Mesothelial cell of epicardium (in vitro differentiated cells): ENCODE measurements at places on chromosomes 5 and 9. TPM values are rescaled to one million over a fixed set of nuclear protein-coding genes. Genes with fewer than 3 reads are reported as not detected.

DNA sequence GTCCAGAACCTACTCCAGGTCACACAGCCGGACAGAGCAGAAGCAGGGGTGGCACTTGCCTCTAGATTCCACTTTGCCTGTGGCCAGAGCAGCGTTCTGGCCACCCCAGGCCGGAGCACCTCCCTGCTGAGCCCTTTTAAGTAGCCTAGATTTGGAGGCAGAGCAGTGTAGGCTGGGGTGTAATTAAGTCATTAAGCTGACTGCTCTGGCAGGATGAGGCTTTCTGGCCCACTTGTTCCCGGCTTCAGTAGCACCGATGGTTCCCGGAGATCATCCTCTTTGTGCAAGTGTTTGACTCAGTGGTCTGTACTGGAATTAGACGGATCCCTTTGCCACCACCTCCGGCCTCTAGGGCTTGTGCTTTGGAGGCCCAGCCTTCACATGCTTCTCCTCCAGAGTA is 281.9 kb upstream of the ANKRD55 start:
- peak overlapping the region; percentile 72 for H3K27ac ChIP-seq
- no peaks in the 10 kb centered on the region for H3K36me3 ChIP-seq
- H3K27me3 ChIP-seq, result no peaks in the 10 kb centered on the region
- DNase-seq, result no peak
- H3K4me3 ChIP-seq, result no peak overlapping the region
- H3K4me1 ChIP-seq, result peaks cover 54% of the 10 kb centered on the region

GRCh38 chr9:134401391-134401790 is 75.1 kb downstream of the RXRA start:
- H3K27ac ChIP-seq, result no peak overlapping the region
- no peak overlapping the region for H3K4me3 ChIP-seq
- no peak for DNase-seq
- H3K36me3 ChIP-seq, result no peaks in the 10 kb centered on the region
- no peaks in the 10 kb centered on the region for H3K27me3 ChIP-seq

- peaks cover 40% of the 10 kb centered on the region for H3K4me1 ChIP-seq
- no peaks in the 10 kb centered on the region for H3K36me3 ChIP-seq
- no peak for DNase-seq
- H3K4me3 ChIP-seq, result no peak overlapping the region
These were observed 298.5 kb downstream of the MAST4 start for GRCh38 chr5:66894480-66895240.

Gene EIF4E1B
- not detected in 3 replicates for total RNA-seq

DNA sequence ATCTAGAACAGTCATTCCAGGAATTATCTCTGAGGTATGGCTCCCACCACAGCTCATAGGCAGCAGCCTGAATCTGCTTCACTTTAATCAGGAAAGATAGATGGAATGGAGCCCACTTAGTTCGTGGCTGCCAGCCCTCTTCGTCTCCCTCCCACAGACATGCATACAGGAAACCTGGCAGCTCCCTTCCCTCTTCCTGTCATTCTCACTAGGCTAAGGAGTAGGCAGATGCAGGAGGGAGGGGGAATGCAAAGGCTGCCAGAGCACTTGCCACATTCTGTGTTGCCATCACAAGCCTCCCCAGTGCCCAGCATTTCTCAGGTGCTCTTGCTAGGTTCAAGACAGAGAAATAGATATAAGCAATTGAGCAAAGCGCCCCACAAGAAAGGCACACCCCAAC is 378.9 kb downstream of the ELAVL2 start:
- H3K27ac ChIP-seq, result no peak overlapping the region
- H3K4me3 ChIP-seq, result no peak overlapping the region
- H3K27me3 ChIP-seq, result peaks cover 9% of the 10 kb centered on the region
- no peak for DNase-seq
- no peaks in the 10 kb centered on the region for H3K36me3 ChIP-seq

DNA sequence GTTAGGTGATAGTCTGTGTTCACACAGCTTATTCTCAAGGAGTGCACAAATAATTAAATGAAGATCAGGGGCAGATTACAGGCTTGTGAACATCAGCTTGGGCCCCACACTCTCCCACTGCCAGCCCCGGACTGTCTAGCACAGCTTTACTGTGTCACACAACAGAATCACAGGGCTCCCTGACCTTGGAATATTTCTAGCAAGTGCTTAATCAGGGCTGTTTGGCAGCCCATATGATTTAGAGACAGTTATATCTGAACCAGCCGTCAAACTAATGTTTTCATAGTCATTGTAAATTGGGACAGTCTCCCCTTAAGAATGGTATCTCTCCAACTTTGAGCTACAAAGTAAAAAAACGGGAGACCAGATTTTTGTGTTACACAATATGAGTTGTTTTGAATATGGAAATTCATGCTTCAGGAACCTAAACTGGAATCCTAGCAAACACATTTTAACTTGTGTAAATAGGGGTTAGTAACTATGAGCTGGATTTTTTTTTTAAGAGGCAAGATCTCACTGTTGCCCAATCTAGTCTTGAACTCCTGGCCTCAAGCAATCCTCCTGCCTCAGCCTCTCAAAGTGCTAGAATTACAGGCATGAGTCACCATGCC is 517.6 kb downstream of the BNC2 start:
- H3K27me3 ChIP-seq, result no peaks in the 10 kb centered on the region
- H3K4me1 ChIP-seq, result peaks cover 25% of the 10 kb centered on the region
- H3K4me3 ChIP-seq, result no peak overlapping the region
- no peak for DNase-seq

- no peak overlapping the region for H3K4me3 ChIP-seq
- H3K27me3 ChIP-seq, result no peaks in the 10 kb centered on the region
- DNase-seq, result no peak
- H3K4me1 ChIP-seq, result peaks cover 61% of the 10 kb centered on the region
These were observed 226.6 kb downstream of the MLLT3 start for GRCh38 chr9:20395651-20396050.

DNA sequence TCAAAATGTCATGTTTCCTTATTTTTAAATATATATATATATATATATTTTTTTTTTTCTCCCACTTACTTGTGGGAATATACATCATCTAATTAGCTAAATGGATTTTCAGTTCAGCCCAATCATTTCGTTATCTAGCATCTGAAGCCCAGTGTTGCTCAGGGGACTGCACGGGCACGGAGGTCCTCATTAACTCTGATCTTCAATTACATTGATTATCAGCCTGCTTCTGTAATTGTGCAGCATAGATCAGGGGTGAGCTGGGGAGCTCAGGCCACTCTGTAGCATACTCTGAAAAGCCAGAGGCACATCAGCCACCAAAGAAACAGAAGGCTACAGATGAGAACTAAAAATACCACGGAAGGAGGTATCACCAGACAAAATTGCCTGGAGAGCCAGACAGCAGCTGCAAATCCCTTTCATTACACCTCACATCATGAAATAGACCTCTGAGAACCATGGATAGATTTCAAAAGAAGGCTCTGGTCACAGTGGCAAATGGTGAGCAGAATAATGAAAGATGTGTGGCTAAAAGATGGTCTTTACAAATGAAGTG is 326.4 kb downstream of the TRIM32 start:
- no peaks in the 10 kb centered on the region for H3K4me1 ChIP-seq
- no peak overlapping the region for H3K27ac ChIP-seq
- H3K27me3 ChIP-seq, result peaks cover 6% of the 10 kb centered on the region
- DNase-seq, result no peak
- no peak overlapping the region for H3K4me3 ChIP-seq

- H3K36me3 ChIP-seq, result no peaks in the 10 kb centered on the region
- DNase-seq, result peak; percentile 46
- H3K27ac ChIP-seq, result peak overlapping the region; percentile 91
- H3K4me3 ChIP-seq, result no peak overlapping the region
- H3K4me1 ChIP-seq, result peaks cover 54% of the 10 kb centered on the region
- no peaks in the 10 kb centered on the region for H3K27me3 ChIP-seq
These were observed 166.0 kb downstream of the COL23A1 start for GRCh38 chr5:178423901-178424809.

DNA sequence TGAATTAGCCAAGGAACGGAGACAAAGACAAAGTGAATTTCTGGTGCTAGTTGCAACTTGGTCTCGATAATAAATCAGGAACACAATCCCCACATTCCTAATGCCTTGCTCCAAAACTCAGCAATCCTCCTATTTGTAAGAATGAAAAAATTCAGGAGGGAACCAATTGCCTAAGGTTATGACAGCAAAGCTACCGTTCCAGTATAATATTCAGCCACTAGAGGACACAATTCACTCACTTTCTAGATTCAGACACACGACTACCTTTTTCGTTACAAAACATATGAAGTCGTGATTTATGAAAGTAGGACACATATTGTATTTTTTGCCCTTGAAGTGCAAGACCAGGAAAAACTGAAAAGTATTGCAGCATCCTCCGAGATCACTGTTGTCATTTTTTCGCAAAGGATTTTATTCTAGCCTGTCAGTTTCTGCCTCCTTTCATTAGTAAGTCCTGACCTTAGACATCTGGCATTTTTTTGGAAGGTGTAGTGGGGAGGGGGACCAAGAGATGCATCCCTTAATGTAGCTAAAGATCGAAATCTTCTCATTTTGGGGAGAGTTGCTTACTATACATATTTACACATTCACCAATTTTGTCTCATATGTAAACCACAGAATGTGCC is 133.1 kb downstream of the DOCK8 start:
- no peak overlapping the region for H3K4me3 ChIP-seq
- no peaks in the 10 kb centered on the region for H3K36me3 ChIP-seq
- no peak overlapping the region for H3K27ac ChIP-seq
- peaks cover 10% of the 10 kb centered on the region for H3K27me3 ChIP-seq

- H3K27me3 ChIP-seq, result no peaks in the 10 kb centered on the region
- no peak overlapping the region for H3K27ac ChIP-seq
- no peak for DNase-seq
- peaks cover 72% of the 10 kb centered on the region for H3K36me3 ChIP-seq
- H3K4me3 ChIP-seq, result no peak overlapping the region
These were observed 30.4 kb downstream of the AMBP start for GRCh38 chr9:114047717-114048116.

DNA sequence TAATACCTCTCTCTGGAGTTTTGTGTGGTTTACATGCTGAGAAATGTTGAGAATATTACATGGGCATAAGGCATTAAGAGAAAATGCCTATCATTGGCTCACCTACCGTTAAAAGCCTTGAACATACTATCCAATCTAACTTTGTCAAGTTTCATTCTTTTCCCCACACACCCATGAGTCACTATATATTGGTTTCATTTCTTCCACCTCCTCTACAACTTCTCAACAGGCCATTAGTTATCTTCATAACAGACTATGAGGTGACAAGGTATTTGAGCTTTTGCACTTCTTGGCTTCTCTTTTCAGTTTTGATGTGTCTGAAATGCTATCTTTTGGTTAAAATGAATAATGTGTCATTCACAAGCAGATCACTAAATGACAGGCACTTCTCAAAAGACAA is 288.0 kb downstream of the KCNN2 start:
- H3K27me3 ChIP-seq, result no peaks in the 10 kb centered on the region
- no peaks in the 10 kb centered on the region for H3K36me3 ChIP-seq
- DNase-seq, result no peak
- no peak overlapping the region for H3K27ac ChIP-seq
- no peak overlapping the region for H3K4me3 ChIP-seq
- H3K4me1 ChIP-seq, result no peaks in the 10 kb centered on the region

Gene ITGA2
- total RNA-seq, result 4.1 to 4.7 TPM (median 4.1 TPM) in 3 replicates

Gene DELE1
- 85.4 to 91.5 TPM (median 88.3 TPM) in 3 replicates for total RNA-seq

Gene ARHGEF39
- 6.3 to 8.0 TPM (median 6.5 TPM) in 3 replicates for total RNA-seq

GRCh38 chr9:23682891-23683431 is 143.1 kb downstream of the ELAVL2 start:
- H3K4me1 ChIP-seq, result peaks cover 22% of the 10 kb centered on the region
- H3K27ac ChIP-seq, result peak overlapping the region; percentile 59
- H3K36me3 ChIP-seq, result no peaks in the 10 kb centered on the region
- H3K4me3 ChIP-seq, result no peak overlapping the region
- no peak for DNase-seq

Gene F2RL1
- total RNA-seq, result 5.7 to 6.6 TPM (median 6.6 TPM) in 3 replicates

- DNase-seq, result no peak
- H3K4me1 ChIP-seq, result no peaks in the 10 kb centered on the region
- H3K4me3 ChIP-seq, result no peak overlapping the region
- no peaks in the 10 kb centered on the region for H3K36me3 ChIP-seq
- H3K27ac ChIP-seq, result no peak overlapping the region
These were observed 57.9 kb upstream of the SIMC1 start for GRCh38 chr5:176180339-176180738.

Gene ABLIM3
- 0.24 to 0.27 TPM (median 0.25 TPM) in 3 replicates for total RNA-seq

Gene LHX3
- total RNA-seq, result not detected in 3 replicates

DNA sequence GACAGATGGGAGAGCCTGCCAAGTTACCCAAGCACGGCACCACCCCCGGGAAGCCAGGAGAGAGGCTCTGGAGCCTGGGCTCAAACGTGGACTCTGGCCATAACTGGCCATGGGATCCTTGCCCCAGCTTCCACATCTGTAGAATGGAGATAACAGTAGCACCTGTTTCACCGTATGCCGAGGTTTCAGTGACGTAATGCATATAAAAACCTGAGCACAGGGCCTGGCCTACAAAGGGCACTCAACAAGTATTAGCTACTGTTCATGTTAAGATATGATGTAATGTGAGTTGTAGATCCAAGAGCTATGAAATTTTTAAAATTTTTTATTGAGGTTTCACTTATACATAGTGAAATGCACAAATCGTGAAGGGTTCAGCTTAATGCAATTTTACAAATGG is 82.2 kb upstream of the BARHL1 start:
- DNase-seq, result no peak
- no peak overlapping the region for H3K27ac ChIP-seq
- peaks cover 8% of the 10 kb centered on the region for H3K4me1 ChIP-seq
- peaks cover 59% of the 10 kb centered on the region for H3K27me3 ChIP-seq

DNA sequence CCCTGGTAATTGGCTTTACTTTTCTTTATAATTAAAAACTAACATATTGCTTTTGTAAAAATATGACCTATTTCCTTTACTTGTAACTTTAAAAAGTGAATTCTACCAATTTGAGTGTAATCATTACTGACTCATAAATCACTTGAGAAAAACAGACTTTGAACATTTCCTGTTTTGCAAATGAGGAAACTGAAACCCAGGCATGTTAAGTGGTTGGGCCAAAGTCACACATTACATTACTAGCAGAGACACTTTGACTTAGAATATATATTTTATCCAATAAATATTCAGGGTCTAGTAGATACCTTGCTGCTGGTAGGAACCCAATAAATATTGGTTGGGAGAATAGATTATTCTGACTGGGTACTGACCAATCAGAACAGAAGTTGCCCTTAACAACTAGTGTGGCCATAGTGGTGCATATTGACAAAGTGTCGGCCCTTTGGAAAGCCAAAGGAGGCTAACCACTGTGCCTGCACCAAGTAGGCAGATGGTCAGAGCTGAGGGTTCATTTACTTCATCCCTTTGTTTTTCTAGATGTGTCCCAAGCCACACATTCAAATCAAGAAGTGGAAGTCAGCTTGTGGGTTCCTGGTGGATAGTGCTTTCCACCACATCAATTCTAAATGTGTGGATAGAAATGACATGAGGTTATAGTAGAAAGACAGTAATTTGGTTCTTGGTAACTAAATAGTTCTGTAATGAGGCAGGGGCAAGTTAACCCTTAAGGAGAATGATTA is 365.1 kb upstream of the RIOK2 start:
- H3K36me3 ChIP-seq, result no peaks in the 10 kb centered on the region
- DNase-seq, result no peak
- peaks cover 9% of the 10 kb centered on the region for H3K27me3 ChIP-seq

DNA sequence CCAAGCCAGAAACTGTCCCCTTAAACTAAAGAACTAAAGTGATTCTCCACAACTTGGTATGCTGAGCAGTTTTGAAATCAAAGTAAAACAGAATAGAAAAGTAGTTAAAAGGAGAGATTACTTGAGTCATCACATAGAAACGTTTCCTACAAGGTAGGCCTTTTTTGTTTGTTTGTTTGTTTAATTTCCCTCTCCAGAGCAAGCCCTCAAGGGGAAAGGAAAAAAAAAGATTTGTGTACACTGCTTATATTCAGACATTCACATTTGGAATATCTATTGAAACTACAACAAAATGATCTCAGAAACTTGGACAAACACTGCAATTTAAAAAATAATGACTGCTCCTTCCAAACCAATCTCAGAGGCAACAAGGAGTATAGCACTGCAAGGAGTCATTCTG is 304.7 kb upstream of the NREP start:
- no peak for DNase-seq
- peaks cover 64% of the 10 kb centered on the region for H3K4me1 ChIP-seq
- no peaks in the 10 kb centered on the region for H3K27me3 ChIP-seq
- no peak overlapping the region for H3K4me3 ChIP-seq
- peak overlapping the region; percentile 78 for H3K27ac ChIP-seq
